ENCODE measurements at places on chromosomes 2 and 18.
A peak's percentile ranks its signal among the peaks of the same experiment; 100 is the strongest.

DNA sequence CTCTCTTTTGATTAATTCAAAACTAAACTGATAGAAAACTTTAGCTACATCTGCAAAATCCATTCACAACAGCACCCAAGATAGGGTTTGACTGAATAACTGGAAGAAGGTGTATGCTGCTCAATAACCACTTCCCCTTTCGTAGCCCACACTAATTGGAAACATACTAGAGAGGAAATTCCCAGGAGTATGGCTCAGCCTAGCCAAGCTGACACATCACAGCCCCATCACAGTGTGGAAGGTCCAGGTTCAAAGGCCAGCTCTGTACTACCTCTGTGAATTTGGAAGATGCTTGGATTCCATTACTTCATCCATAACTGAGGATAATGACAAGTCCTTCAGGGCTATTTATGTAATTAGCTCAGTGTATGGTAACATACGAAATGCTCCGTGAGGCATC lies 185.4 kb downstream of the FBXO15 start:
- DNase-seq: no peak

- DNase-seq: no peak
Measured at GRCh38 chr2:66228128-66228547, 206.8 kb upstream of the MEIS1 start.

- DNase-seq: no peak
Measured at GRCh38 chr2:86706935-86707334, 13.2 kb upstream of the RMND5A start.

DNA sequence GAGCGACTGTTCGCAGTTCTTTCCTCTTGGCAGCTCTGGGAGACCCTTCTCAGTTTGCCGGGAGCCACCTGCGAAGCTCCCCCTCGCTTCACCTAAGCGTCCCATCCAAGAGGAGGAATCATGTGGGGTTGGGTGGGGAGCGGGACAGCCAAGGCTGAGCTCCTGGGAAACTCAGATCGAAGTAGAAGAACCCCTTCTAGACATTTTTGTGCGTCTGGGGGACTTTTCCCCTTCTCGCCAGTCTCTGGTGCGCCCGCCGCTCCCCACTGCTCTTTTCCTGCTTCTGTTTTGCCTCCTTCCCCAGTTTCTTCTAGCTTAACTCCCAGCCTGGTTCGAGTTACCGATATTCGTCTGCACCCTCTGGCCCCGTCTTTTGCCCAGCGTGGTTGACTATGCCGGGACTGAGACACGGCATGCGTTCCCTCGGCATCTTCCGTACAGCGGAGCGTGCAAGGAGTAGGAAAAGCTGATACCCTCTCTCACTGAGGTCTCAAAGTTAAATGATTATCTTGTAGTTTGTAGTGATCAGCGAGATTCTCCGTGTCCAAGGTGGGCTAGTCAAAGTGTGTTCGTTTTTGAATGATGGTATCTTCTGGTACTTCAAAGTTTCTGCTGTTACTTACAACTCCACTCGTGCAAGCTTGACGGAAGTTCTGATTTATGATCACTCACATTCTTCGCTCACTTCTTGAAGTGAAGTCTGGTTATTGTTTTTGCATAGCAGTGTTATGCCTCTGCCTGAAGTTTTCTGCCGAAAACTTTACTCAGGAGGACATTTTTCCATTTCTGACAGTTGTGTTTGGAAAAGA lies 664 bp downstream of the CAMKMT start:
- peak; percentile 3 for DNase-seq

- no peak for DNase-seq
Measured at GRCh38 chr2:37993143-37993542, 68.1 kb downstream of the RMDN2 start.

- DNase-seq: no peak
Measured at GRCh38 chr2:230677201-230677946, 35.3 kb upstream of the CAB39 start.

GRCh38 chr2:171563301-171563700 lies 41.0 kb downstream of the CYBRD1 start:
- DNase-seq: no peak

- DNase-seq: no peak
Measured at GRCh38 chr2:195646424-195646823, 10.6 kb upstream of the SLC39A10 start.

DNA sequence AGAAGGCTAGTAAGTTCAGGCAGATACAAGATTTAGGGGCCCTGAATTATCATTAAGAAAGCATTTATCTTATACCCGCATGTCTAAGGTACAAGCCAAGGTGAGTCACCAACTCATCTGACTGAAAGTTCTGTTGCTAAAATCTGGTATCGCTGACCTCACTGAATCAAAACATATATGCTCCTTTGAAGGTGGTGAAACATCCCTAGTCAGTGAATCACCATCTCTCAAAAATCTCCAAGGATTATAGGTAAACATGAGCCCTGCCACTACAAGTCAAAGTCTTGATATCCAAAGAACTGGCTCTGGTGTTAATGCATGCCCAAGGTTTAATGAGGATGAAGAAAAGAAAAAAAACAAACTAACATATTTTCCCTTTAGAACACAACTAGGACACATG lies 43.5 kb downstream of the IRS1 start:
- no peak for DNase-seq

- no peak for DNase-seq
Measured at GRCh38 chr2:31710121-31710520, 129.4 kb upstream of the SRD5A2 start.

- no peak for DNase-seq
Measured at GRCh38 chr2:128237911-128238697, 80.6 kb downstream of the HS6ST1 start.

GRCh38 chr2:120779781-120780283 lies 44.2 kb downstream of the GLI2 start:
- DNase-seq: no peak

- no peak for DNase-seq
Measured at GRCh38 chr18:51666763-51667191, 469.3 kb upstream of the MEX3C start.

GRCh38 chr2:152537081-152537651 lies 180.1 kb downstream of the PRPF40A start:
- DNase-seq: no peak

GRCh38 chr2:15547115-15547876 lies 13.8 kb downstream of the NBAS start:
- no peak for DNase-seq

GRCh38 chr2:37456479-37456878 lies 112.0 kb downstream of the QPCT start:
- DNase-seq: no peak
